ENCODE measurements at places on chromosomes 16 and 17.

GRCh38 chr16:59342669-59343068 is 608.6 kb upstream of the GOT2 start:
- DNase-seq: no peak

DNA sequence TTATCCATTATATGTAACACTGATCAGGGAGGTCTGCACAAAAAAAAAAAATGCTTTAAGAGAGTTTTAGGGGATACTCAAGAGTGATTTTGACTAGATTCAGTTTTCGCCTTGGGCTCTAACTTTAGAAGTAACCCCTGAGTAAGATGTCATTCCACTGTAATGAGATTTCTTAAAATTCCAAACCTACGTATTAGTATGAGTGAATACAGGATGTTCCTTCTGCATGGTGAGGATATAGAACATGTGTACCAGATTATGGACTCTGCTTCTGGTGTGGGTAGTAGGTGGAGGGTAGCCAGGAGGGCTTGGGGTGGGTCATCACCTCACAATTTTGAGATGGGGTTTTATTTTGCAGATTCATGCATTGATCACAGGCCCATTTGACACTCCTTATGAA is 4.3 kb downstream of the UBE2Z start:
- DNase-seq: no peak

- DNase-seq: no peak
Measured at GRCh38 chr17:44932096-44932786, 15.3 kb downstream of the KIF18B start.

GRCh38 chr16:86457501-86458148 is 52.7 kb upstream of the FOXF1 start:
- no peak for DNase-seq

GRCh38 chr16:31138621-31139578 is 3.4 kb upstream of the PRSS8 start:
- peak; percentile 95 for DNase-seq

DNA sequence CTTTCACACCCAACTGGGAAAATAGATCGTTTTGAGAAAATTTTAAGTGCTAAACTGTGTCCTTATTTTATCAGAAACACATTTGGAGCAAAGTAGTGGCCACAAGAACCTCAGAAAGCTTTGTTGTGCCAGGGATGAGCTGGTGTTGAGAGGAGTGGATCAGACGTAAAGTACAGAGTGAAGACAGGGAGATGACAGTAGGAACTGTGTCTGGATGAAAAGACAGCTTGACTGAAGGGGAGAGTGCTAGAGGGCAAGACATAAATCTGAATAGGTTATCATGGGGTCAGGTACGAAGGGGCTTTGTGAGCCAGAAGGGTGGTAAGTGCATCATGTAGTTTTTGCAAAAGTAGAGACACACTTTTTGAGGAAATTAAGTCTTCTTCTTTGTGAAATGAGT is 39.3 kb upstream of the CARMIL2 start:
- no peak for DNase-seq

GRCh38 chr16:14560523-14560922 is 69.5 kb downstream of the PARN start:
- no peak for DNase-seq

DNA sequence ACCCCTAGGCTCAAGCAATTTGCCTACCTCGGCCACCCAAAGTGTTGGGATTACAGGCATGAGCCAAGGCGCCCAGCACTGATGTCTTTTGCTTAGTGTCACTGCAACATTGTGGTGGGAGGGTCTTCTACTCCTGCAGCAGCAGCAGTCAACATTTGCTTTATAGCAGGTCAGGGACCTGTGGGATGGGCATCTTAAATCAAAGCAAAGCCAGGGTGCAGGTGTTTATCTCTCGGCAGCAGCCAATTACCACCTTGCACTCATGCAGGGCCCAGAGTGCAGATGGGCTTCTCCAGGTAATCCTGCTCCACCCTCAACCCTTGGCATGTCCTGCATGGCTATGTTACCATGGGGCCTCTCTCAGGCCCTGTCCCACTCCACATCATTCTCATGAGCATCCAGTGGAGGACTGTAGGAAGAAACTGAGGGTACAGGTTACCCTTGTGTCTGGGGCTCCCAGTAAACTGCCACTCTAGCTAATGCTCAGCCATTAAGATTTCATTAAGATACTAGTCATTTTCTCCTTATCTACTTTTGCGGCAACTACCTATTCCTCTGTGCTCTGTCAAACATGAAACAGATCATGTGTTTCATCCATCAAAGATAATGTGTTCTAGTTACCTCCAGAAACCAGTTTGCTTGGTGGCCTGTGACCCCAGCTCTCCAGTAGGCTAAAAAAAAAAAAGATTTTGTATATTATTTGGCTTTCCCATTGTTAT is 16.8 kb downstream of the ADGRG5 start:
- DNase-seq: no peak

- peak; percentile 73 for DNase-seq
Measured at GRCh38 chr16:90046971-90047713, 27.9 kb upstream of the DBNDD1 start.

DNA sequence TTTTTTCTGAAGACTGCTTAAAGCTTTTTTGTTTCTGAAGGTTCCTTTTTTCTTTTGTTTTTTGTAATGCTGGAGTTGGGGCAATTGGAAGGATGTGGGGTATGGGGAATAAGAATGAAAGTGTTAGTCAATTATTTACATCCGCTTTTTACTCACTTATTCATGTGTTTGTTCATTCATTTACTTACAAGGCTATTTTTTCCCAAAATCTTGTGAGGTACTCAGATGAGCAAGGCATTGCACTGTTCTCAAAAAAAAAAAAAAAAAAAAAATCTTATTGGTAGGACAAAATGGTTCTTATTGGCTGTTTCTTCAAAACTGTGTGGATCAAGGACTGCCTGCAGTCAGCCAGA is 55.7 kb downstream of the PLD6 start:
- no peak for DNase-seq

All from ACHN (cell line).